ENCODE measurements at places on chromosomes 16 and 17.

GRCh38 chr17:5922476-5922875 lies 147.7 kb upstream of the WSCD1 start:
- H3K36me3 ChIP-seq, result no peaks in the 10 kb centered on the region
- H3K27ac ChIP-seq, result no peak overlapping the region
- DNase-seq, result no peak
- peaks cover 5% of the 10 kb centered on the region for H3K27me3 ChIP-seq
- no peak overlapping the region for H3K4me3 ChIP-seq
- no peaks in the 10 kb centered on the region for H3K4me1 ChIP-seq

- H3K36me3 ChIP-seq, result peaks cover 22% of the 10 kb centered on the region
- peak overlapping the region; percentile 100 for H3K27ac ChIP-seq
- no peak for DNase-seq
- no peak overlapping the region for H3K4me3 ChIP-seq
- H3K4me1 ChIP-seq, result peaks cover 13% of the 10 kb centered on the region
These were observed 8.3 kb upstream of the CHD3 start for GRCh38 chr17:7880076-7880868.

DNA sequence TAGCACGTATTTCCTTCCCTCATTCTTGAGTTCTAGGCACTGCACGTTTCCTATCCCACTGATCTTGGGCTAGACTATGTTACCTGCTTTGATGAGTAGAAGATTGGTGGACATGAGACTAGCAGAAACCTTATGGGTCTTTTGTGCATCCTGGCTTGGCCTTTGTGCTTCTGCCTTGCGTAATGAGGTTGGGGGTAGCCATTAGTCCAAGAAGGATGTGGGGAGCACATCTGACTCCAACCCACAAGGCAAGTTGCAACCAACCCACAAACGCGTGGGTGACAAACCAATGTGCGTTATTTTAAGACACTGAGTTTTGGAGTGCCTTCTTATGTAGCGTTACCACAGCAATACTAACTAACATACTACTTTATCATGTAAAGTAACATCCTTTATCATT lies 180.4 kb upstream of the IRX5 start:
- H3K36me3 ChIP-seq, result no peaks in the 10 kb centered on the region
- H3K27me3 ChIP-seq, result no peaks in the 10 kb centered on the region
- DNase-seq, result no peak

DNA sequence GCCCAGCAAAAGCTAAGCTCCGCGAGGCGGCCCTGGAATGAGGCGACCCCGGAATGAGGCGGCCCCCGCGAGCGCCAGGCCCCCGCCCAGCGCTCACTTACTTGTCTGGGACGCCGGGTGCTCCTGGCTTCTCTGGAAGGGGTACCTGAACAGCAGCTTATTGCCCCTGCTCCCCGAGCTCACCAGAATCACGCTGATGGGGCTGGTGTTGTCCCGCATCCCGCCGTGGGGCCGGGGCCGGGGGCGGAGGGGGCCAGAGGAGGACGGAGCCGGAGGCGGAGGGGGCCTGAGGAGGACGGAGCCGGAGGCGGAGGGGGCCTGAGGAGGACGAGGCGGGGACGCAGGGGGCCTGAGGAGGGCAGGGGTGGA lies 440 bp downstream of the NPRL3 start:
- no peaks in the 10 kb centered on the region for H3K27me3 ChIP-seq
- H3K27ac ChIP-seq, result peak overlapping the region; percentile 68
- 0 out of 2 replicates have a peak, but pooled peaks cover 4% of the 10 kb centered on the region for H3K4me1 ChIP-seq
- DNase-seq, result peak; percentile 76

DNA sequence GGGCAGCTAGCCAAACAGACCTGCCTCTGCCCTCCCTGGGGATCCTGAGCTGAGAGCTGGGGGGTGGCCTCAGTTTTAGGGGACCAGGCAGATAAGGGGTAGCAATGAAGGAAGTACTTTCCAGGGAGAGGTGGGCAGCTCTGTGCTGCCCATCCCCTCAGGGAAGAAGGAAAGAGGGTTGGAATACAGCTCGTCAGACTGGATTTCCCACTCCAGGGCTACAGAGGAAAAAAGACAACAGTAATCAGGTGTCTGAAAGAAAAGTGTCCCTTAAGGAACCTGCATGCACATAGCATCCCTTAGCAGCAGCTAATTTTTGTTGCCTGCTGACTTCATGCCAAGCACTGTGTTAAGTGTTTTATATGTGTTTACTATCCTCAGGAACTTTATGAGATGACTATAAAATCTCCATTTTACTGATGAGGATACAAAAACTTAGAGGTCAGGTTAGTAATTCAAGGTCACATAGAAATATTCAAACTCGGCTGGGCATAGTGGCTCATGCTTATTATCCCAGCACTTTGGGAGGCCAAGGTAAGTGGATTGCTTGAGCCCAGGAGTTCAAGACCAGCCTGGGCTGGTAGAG lies 3.2 kb upstream of the MRPL58 start:
- no peaks in the 10 kb centered on the region for H3K27me3 ChIP-seq
- no peak overlapping the region for H3K27ac ChIP-seq
- peaks cover 2% of the 10 kb centered on the region for H3K36me3 ChIP-seq
- peaks cover 26% of the 10 kb centered on the region for H3K4me1 ChIP-seq

- H3K27ac ChIP-seq, result no peak overlapping the region
- no peaks in the 10 kb centered on the region for H3K27me3 ChIP-seq
- peaks cover 13% of the 10 kb centered on the region for H3K4me1 ChIP-seq
- no peak for DNase-seq
- no peak overlapping the region for H3K4me3 ChIP-seq
- no peaks in the 10 kb centered on the region for H3K36me3 ChIP-seq
These were observed 19.3 kb downstream of the B9D1 start for GRCh38 chr17:19343256-19343630.

- no peak overlapping the region for H3K4me3 ChIP-seq
- no peaks in the 10 kb centered on the region for H3K36me3 ChIP-seq
- no peaks in the 10 kb centered on the region for H3K27me3 ChIP-seq
- H3K27ac ChIP-seq, result no peak overlapping the region
- DNase-seq, result no peak
These were observed 13.0 kb downstream of the TOB1 start for GRCh38 chr17:50853015-50853615.

GRCh38 chr17:16314859-16315258 lies 38.4 kb downstream of the CENPV start:
- H3K4me1 ChIP-seq, result no peaks in the 10 kb centered on the region
- no peak for DNase-seq
- no peak overlapping the region for H3K27ac ChIP-seq
- H3K27me3 ChIP-seq, result no peaks in the 10 kb centered on the region
- H3K4me3 ChIP-seq, result no peak overlapping the region
- no peaks in the 10 kb centered on the region for H3K36me3 ChIP-seq

GRCh38 chr16:72409423-72409822 lies 237.5 kb upstream of the PMFBP1 start:
- no peaks in the 10 kb centered on the region for H3K27me3 ChIP-seq
- no peaks in the 10 kb centered on the region for H3K4me1 ChIP-seq
- no peak overlapping the region for H3K27ac ChIP-seq
- no peak for DNase-seq

GRCh38 chr17:18246880-18247612 lies 11.5 kb downstream of the FLII start:
- no peak overlapping the region for H3K27ac ChIP-seq
- peaks cover 26% of the 10 kb centered on the region for H3K36me3 ChIP-seq
- H3K4me3 ChIP-seq, result no peak overlapping the region
- no peaks in the 10 kb centered on the region for H3K27me3 ChIP-seq
- DNase-seq, result peak; percentile 87

- H3K4me1 ChIP-seq, result peaks cover 12% of the 10 kb centered on the region
- H3K27ac ChIP-seq, result no peak overlapping the region
- no peaks in the 10 kb centered on the region for H3K36me3 ChIP-seq
- H3K4me3 ChIP-seq, result no peak overlapping the region
- DNase-seq, result no peak
These were observed 114.9 kb upstream of the TBX2 start for GRCh38 chr17:61284746-61285145.

- H3K27me3 ChIP-seq, result no peaks in the 10 kb centered on the region
- no peak overlapping the region for H3K27ac ChIP-seq
- no peak for DNase-seq
- H3K4me3 ChIP-seq, result no peak overlapping the region
- peaks cover 18% of the 10 kb centered on the region for H3K36me3 ChIP-seq
These were observed 80.3 kb downstream of the PARN start for GRCh38 chr16:14549789-14550153.

DNA sequence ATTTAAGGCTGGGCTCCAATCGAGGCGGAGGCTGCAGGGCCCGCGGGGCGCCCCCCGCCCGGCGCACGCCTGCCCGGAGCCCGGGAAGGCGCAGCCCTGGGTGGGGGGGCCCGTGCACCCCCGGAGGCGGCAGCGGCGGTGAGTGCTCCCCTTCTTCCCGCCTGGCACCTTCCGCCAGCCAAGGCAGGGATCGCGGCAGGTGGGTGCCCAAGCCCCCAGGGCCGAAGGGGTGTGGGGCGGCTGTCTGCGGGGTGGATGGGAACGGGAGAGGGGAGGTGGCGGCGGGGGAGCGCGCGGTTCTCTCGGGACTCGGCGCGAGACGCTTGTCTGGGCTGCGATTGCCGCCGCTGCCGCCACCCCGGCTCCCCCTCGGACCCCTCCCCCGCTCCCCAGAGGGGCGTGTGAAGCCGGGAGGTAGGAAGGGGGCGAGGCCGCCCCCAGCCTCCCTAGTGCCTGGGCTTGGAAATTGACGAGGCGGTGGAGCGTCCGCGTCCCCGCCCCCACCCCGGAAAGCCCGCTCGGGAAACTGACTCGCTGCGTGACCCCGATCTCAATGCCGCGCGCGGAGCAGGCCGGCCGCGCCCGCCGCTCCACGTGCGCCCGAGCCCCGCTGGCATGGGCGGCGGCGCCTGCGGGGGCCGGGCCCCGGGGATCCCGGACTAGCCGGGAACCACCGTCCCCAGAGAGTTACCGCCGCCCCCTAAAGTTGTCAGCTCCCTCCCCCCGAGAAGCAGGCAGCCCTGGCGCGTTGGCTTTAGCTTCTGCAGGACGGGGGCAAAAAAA lies 231.5 kb downstream of the MRTFB start:
- H3K27ac ChIP-seq, result 0 out of 2 replicates have a peak overlapping the region, but pooled peaks have one; percentile 20
- no peaks in the 10 kb centered on the region for H3K36me3 ChIP-seq
- peaks cover 27% of the 10 kb centered on the region for H3K4me1 ChIP-seq
- no peaks in the 10 kb centered on the region for H3K27me3 ChIP-seq

DNA sequence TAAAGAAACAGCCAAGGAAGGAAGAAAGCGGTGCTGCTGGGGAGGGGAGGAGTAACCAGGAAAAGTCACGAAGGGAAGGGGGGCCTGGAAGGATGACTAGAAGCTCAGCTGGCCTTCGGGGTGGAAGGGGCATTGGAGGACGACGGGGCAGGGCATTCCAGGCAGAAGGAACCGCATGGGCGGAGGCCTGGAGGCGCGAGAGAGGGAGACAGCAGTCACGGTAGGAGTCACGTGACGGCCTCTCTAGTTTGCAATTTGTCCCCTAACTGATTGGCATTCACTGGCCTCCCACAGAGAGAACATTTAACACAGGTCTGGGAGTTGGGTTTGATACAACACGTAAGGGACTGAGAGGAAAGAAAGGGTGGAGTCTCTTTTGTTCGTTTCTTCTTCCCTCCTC lies 63.9 kb downstream of the RTN4RL1 start:
- H3K27ac ChIP-seq, result no peak overlapping the region
- H3K36me3 ChIP-seq, result no peaks in the 10 kb centered on the region
- peaks cover 11% of the 10 kb centered on the region for H3K4me1 ChIP-seq
- DNase-seq, result no peak

GRCh38 chr16:75590920-75591843 lies 25.0 kb downstream of the GABARAPL2 start:
- peaks cover 27% of the 10 kb centered on the region for H3K4me1 ChIP-seq
- H3K36me3 ChIP-seq, result peaks cover 4% of the 10 kb centered on the region
- H3K27ac ChIP-seq, result peak overlapping the region; percentile 82
- peak; percentile 54 for DNase-seq

DNA sequence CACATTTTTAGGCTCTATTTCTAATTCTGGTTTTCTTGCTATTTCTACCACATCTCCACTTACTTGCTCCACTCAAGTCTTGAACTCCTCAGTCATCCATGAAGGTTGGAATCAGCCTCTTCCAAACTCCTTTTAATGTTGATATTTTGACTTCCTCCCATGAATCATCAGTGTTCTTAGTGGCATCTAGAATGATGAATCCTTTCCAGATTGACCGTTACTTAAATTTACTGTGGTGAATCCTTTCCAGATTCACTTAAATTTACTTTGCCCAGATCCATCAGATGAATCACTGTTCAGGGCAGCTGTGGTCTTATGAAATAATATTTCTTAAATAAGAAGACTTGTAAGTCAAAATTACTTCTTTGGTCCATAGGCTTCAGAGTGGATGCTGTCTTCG lies 32.4 kb downstream of the CLTC start:
- no peaks in the 10 kb centered on the region for H3K27me3 ChIP-seq
- peaks cover 85% of the 10 kb centered on the region for H3K36me3 ChIP-seq
- H3K27ac ChIP-seq, result no peak overlapping the region
- H3K4me3 ChIP-seq, result no peak overlapping the region
- H3K4me1 ChIP-seq, result no peaks in the 10 kb centered on the region

GRCh38 chr16:64808474-64808873 lies 313.4 kb downstream of the CDH11 start:
- no peak for DNase-seq
- no peaks in the 10 kb centered on the region for H3K36me3 ChIP-seq
- H3K27me3 ChIP-seq, result no peaks in the 10 kb centered on the region
- no peak overlapping the region for H3K4me3 ChIP-seq
- H3K4me1 ChIP-seq, result no peaks in the 10 kb centered on the region
- no peak overlapping the region for H3K27ac ChIP-seq

DNA sequence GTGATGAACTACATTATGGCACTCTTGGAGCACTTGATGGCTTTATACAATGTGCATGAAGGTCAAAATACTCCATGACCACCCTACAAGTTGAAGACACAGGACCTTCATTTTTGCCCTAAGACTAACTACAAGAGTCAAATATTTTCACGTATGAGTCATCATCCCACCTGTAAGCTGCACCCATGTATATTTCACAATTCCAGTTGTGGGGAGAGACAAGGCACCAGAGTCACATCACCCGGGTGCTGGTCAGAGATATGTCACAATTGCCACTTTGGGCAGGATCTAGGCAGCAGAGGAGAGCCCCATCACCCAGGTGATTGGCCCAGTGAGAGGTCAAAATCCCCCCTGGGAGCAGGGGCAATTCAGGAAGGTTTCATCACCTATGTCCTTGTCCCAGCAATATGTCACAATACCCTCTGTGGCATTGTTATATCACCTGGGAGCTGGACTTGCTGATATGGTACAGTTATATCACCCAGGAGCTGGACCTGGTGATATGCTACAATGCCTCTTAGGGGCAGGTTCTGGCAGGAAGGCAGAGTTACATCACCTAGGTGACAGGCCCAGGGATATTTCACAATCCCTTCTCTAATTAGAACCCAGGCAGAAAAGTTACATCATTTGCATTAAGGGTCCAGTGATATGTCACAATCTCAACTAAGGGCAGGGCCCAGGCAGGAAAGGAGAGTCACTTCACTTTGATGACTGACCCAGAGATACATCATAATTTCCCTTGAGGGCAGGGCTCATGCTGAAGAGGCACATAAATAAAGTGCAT lies 1839.2 kb downstream of the TP53TG3F start:
- H3K36me3 ChIP-seq, result no peaks in the 10 kb centered on the region
- no peak overlapping the region for H3K4me3 ChIP-seq
- no peaks in the 10 kb centered on the region for H3K4me1 ChIP-seq
- DNase-seq, result no peak
- no peaks in the 10 kb centered on the region for H3K27me3 ChIP-seq

- peaks cover 8% of the 10 kb centered on the region for H3K27me3 ChIP-seq
- H3K4me1 ChIP-seq, result peaks cover 4% of the 10 kb centered on the region
- H3K27ac ChIP-seq, result no peak overlapping the region
- DNase-seq, result no peak
- H3K36me3 ChIP-seq, result no peaks in the 10 kb centered on the region
These were observed 41.2 kb upstream of the NDRG4 start for GRCh38 chr16:58458606-58459343.

Measured in SK-N-SH (cell line).